Trophoblast cell (in vitro differentiated cells and primary cell): ENCODE measurements at places on chromosomes 11 and 22.
A peak's percentile ranks its signal among the peaks of the same experiment; 100 is the strongest.

- DNase-seq = peak; percentile 46
Observed at GRCh38 chr11:63961608-63962412, 12.6 kb upstream of the COX8A start.

DNA sequence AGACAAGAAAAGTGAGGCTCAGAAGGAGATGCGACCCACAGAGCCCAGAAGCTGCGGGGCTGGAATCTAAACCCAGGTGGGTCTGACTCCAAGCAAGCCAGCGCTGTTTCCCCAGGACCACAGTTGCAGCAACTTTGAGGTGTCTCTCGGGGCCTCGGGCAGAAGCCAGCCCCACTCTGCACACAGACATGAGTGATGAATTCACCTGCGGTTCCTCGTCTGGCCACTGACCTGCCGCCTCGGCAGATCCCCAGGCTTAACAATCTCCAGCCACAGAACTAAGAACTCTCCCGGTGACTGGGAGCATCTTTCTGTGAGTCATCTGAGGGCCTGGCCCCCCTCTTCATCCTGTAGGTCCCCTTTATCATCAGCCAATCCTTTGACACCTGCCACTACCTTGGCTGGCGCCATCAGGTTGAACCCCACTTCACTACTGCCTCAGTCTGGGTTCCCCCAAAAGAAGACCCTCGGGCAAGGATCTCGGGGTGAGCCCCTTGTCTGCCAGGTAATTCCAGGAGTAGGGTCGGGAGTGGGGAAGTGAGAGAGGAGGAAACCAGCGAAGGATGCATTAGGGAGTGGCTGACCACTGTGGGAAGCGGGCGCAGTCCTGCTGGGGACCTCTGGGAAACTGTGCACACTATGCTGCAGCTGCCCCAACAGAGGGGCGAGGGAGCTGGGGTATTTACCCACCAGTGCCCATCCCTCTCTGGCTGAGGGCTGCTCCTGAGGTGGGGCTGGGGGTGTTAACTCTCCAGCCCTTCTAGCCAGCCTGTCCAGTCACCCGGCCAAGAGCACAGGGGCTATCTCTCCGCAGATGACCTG, 33.0 kb upstream of the MN1 start:
- no peak for DNase-seq

GRCh38 chr22:46086577-46087335, 63.6 kb upstream of the PPARA start:
- no peak for DNase-seq

- no peak for DNase-seq
Observed at GRCh38 chr22:27242917-27243589, 558.5 kb downstream of the MN1 start.

GRCh38 chr11:120898568-120898967, 125.3 kb upstream of the TBCEL start:
- DNase-seq = no peak

DNA sequence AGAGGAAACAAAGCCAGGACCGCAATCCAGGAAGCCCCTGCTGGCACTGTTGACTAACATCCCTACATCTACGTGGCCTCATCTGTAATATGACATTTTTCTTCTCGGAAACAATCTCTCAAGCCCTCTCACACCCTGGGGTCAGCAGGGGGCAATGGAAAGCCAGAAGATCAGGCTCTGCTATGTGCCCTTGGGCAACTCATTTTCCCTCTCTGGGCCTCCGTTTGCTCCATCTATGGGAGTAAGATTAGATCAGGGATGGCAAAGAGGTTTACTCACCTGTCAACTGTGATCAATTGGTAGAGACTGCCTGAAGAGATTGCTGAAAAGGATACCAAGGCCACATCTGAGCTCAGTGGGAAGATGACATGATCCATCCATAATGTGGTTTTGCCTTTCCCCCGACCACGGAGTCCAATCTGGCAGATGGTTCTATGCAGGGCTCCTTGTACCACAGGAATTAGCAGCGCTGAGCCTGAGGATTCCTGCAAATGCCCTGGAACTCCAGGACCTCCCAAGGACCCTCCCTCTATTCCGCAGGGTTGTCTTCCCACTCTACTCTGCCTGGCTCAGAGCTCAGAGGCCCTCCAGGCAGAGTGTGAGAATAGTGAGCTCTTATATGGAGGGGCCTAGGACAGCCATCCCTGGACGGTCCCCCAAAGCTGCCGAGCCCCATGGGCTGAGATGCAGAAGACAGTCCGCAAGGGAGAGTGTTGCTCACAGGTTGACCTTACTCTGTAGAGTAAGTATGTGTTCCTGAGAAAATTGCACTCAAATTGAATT, 66.1 kb downstream of the CHST1 start:
- peak; percentile 78 for DNase-seq

- DNase-seq = no peak
Observed at GRCh38 chr11:115008799-115009198, 330.5 kb downstream of the NXPE2 start.
